ENCODE measurements at places on chromosomes 12 and 14.

DNA sequence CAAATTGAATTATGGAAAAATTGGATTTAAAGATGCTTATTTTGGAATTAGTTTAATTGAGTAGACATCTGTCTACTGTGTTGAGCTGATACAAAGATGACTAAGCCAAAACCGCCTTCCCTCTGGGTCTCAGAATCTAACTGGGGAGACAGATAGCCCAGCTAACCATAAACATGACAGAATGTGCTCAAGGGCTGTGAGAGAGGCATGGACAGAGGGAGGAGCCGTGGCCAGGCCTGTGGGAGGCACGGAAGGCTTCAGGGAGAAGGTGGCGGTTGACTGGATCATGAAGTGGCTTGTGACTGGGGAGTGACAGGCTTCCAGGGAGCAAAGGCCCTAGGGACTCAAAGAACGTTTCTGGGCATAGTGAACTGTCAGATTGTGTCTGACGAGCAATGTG lies 74.6 kb downstream of the DACT1 start:
- no peak for DNase-seq

GRCh38 chr12:1839956-1840951 lies 19.9 kb downstream of the LRTM2 start:
- DNase-seq = no peak

GRCh38 chr14:77338302-77338701 lies 17.5 kb downstream of the GSTZ1 start:
- DNase-seq = no peak

DNA sequence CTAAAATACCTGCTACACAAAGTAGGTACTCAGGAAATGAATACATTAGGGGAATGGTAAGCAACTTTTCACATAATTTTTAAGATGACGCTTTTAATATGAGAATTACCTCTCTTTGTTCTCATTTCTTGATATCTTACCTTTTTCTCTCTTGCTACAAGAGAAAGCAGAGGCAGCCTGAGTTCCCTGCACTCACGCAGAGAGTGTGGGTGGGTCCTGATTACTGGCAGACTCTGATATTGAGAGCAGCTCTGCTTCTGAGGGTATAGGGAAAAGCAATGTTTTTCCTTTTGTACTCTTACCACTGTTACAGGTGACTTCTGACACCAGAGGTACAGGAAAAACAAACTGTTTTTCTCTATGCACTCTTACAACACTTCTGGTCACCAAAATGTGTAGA lies 420.2 kb upstream of the TMTC1 start:
- DNase-seq = no peak

- DNase-seq = no peak
Measured at GRCh38 chr14:91373591-91374254, 43.9 kb downstream of the CCDC88C start.

DNA sequence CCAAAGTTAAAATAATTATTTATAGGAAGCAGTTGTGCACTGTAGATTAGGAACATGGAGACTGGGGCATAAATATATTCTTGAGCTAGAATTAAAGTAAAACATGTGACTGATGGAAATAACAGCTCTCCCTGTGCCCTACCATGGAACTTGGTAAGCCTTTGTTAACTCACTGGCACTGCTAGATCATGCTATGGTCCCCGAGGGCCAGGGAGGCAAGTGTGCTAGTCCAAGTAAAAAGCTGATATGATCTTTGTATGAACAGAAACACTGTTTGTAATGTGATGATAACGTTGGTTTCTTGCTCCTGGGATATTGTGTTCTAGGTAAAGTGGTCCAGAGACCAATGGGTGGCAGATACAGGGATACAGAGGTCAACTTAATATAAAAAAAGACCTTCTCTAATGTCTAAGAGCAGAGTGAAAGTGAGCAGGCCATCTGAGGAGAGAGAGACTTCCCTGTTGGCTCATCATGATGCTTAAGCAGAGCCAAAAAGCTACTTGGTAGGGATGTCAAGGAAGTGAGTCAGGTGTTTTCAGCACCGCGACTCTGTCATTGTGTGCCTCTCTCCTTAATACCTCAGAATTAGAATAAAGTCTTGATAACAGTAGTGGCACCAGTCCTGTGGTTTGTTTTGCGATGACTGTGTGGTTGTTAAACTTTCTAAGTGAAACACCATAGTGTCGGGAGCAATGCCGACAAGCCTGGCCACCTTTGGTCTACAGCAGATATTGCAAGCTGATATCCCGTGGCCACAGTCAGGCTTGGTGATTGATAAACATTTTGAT lies 27.6 kb downstream of the BICD1 start:
- DNase-seq = no peak

GRCh38 chr14:23349156-23349845 lies 3.4 kb downstream of the SLC22A17 start:
- no peak for DNase-seq

DNA sequence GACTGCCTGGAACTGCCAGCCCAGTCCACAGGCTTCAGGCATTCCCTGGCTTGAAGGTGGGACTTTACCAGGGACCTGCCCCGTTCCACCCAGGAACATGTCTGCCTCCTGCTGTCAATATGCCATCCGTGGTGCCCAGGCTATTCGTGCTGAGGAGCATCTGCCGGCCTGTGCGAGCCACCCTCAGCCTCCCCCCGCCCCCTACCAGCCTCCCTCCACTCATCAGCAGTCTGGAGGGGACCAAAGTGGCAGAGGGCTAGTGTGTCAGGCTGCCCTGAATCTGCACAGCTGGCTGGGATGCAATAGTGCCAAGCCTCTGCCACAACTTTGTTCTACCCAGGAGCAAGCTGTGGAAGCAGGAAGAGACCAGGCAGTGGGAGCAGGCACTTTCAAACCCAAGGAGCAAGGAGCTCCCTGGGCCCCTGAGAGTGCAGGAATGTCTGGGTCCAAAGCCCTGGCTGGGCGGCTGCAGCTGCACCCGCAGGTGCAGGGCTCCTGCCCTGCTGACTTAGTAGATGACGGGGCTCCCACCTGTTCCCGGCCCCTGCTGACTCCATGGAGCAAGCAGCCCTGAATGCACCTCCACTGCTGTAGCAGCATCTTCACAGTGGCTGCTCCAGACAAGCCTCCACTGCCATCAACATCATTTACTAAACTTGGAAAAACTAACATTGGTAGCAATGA lies 423.2 kb downstream of the RERGL start:
- DNase-seq = no peak

GRCh38 chr12:118098911-118099671 lies 4.7 kb downstream of the VSIG10 start:
- DNase-seq = no peak

DNA sequence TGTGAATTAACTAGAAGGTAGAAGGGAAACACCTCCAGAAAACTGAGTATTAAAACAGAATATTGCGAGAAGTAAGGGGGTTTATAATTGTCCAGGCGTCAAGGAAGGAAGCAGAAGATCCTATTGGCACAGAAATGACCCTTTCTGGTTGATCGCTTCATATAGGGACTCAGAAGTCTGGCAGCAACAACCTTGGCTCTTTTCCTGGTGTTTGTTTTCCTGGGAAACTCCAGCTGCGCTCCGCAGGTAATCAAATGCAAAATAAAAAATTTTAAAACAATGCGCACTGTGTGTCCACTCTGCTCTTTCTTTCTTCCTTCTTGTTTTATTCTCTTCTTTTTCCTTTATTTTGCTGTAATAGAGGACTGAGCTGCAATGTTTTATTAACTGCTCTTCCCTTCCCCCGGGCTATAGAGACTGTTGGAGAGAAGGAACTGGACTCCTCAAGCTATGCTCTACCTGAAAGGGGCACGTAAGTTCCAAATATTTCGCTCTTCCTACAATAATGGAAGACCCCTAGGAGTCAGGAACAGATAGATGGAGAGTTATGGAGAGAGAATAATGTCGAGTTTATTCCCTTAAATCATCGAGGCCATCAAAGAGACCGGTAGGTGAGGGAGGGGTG lies 737 bp downstream of the SPX start:
- DNase-seq = no peak

Data from left renal pelvis (tissue), 4 donors.